Kidney tubule cell (primary cell): ENCODE measurements at places on chromosomes 11 and 22.

DNA sequence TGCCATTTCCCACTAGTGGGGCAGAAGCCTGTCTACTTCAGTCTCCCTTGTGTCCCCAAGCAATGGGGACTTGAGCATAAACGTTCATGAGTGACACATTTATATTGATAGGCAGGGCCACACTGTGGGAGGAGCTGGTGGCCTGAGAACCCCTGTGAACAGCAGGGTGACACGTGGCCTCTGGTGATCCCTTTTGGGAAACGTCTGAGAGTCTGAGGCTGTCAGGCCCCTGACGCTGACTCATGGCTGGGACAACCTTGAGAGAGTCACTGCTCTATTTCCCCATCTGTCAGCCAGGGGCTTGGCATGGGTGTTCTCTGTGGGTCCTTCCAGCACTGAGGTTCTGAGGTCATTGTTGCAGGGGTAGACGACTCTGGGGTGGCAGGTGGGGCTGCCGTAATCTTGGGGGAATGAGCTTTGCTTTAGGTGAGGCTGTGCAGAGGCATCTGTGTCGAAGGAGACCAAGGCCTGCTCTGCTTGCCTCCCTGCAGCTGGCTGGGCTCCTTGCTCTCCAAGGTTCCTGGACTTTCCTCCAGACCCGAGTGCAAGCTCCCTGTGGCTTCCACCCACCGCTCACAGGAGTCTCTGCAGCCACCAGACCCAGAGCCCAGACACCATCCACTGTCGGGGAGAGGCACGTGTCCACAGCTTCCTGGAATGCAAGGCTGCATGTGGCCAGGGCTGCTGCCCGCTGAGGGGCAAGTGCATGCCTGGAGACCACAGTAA, 54.7 kb downstream of the SMIM38 start:
- peak; percentile 14 for DNase-seq

GRCh38 chr11:95556342-95557163, 233.0 kb downstream of the FAM76B start:
- DNase-seq = no peak

GRCh38 chr22:23119494-23120414, 22.0 kb downstream of the RSPH14 start:
- no peak for DNase-seq

DNA sequence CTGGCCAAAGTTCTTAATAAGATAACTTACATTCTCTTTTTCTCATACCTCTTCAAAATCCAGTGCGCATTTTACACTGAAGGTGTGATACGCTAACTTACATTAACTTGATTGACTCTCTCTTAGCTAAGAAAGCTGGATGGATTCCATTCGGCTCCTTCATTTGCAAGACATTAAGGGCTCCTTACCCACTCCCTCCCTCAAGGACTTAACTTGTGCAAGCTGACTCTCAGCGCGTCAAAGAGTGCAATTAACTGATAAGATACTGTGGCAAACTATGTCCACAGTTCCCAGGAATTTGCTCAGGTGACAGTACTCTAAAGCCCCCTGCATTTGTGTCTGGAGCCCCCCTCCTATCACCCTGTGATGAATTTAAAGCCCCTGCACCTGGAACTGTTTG, 6.4 kb upstream of the RFPL1 start:
- no peak for DNase-seq

- peak; percentile 89 for DNase-seq
These were observed 3.4 kb upstream of the ZBTB44 start for GRCh38 chr11:130318031-130318673.

DNA sequence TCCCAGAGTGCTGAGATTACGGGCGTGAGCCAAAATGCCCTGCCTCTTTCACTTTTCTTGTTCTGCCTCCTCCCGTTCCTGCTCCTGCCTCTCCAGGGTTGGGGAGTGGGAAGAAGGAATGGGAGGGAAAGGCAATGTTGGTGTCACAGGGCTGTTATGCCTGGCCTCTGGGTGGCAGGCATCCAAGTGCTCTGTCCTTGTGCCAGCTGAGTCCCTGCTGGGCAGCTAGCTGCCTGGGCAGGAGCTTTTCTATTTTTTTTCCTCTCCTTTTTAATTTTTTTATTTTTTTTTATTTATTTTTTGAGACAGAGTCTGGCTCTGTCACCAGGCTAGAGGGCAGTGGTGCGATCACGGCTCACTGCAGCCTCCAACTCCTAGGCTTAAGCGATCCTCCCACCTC, 4.1 kb upstream of the SAC3D1 start:
- no peak for DNase-seq

GRCh38 chr22:35531202-35531601, 9.4 kb upstream of the RASD2 start:
- no peak for DNase-seq

DNA sequence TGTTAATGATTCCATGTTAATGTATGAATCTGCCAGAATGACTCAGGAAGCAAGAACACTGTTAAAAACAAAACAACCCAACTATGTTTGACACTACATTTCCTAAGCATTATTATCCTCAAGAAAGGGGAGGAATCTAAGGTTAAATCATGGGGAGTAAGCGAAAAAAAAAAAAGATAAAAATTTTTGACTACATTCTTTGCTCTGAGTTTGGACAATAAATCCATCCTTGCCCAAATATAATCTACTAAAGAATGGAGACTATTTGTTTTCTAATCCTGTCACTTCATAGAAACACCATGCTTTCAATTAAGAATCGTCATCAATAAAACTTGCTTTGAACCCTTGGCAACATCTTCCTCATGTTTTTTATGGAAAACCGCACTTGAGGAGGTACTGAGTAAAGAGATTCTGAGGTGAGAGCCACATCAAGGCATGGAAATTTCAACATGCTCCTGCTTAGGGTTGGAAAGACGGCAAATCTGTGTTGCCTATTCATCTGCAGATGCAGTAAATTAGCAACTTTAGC, 9.7 kb downstream of the MAML2 start:
- no peak for DNase-seq

DNA sequence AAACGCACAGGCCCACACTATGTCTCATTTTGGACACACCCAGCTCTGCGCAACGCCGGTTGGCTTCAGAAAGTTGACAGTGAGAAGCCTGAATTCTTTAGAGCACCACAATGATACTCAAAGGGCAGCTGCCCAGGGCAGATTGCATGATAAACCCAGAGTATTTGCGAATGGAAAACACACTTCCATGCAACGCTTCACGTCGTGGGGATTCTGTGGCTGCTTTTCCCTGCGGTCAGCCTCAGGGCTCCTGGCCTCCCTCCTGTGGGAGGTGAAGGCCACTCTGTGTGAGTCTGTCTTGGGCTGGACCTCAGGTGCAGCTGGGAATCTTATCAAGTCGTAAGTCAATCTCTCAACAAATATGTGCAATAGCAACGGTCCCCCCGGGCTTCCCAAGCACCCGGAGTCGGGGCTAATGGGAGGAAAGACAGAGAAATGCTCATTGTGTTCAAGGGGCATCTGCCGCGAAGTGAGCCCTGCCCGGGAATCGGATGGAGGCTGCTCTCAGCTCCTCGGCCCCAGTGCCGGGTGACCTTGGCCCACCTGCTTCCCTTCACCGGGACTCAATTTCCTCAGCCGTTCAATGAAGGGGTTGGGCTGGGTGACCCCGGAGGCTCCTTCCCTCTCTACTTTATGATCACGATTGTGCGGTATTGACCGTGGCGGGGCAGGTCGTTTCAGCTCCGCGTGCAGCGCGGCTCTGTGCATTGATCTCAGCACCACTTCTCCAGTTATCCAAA, 623.6 kb downstream of the BRD1 start:
- no peak for DNase-seq

GRCh38 chr11:7494086-7494745, 8.9 kb downstream of the OLFML1 start:
- no peak for DNase-seq

GRCh38 chr11:72618803-72619202, 55.4 kb downstream of the PDE2A start:
- no peak for DNase-seq
